Right renal pelvis (tissue), 4 donors: ENCODE measurements at places on chromosomes 5 and 9.

DNA sequence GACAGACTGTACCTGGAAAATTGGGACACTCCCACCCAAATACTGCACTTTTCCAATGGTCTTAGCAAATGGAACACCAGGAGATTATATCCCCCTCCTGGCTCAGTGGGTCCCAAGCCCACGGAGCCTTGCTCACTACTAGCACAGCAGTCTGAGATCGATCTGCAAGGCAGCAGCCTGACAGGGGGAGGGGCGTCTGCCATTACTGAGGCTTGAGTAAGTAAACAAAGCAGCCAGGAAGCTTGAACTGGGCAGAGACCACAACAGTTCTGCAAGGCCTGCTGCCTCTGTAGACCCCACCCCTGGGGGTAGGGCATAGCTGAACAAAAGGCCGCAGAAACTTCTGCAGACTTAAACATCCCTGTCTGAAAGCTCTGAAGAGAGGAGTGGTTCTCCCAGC, 260.0 kb upstream of the ST8SIA4 start:
- no peak for DNase-seq

- no peak for DNase-seq
Observed at GRCh38 chr9:2023042-2023441, 7.9 kb downstream of the SMARCA2 start.

DNA sequence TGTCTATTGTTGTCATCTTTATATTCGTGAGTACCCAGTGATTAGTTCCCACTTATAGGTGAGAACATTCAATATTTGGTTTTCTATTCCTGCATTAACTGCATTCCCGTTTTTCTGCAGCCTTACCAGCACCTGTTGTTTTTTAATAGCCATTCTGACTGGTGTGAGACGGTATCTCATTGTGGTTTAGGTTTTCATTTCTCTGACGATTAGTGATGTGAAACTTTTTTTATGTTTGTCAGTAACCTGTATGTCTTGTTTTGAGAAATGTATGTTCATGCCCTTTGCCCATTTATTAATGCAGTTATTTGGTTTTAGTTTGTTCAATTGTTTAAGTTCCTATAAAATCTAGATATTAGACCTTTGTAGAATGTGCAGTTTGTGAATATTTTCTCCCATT, 546.0 kb upstream of the RORB start:
- DNase-seq, result no peak

GRCh38 chr5:119332978-119333401, 22.8 kb upstream of the TNFAIP8 start:
- no peak for DNase-seq

GRCh38 chr5:78808380-78808779, 159.8 kb upstream of the LHFPL2 start:
- no peak for DNase-seq

DNA sequence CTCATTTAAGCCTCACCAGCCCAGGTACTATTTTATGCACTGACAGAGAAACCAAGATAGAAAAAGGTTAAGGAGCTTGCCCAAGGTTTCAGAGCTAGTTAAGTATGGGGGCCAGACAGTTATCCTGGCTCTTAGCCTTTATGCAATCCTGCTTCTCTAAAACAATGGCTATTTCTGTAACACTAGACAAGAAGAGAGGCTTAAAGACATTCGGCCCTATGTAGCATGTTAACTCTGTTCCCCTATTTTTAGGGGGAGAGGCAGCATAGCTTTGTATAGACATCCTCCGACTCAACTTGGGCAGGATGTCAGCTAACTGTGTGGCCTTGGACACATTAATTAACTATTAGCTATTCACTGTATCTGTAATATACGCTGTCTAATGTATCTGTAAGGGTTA, 54.6 kb downstream of the LHFPL2 start:
- DNase-seq, result no peak

DNA sequence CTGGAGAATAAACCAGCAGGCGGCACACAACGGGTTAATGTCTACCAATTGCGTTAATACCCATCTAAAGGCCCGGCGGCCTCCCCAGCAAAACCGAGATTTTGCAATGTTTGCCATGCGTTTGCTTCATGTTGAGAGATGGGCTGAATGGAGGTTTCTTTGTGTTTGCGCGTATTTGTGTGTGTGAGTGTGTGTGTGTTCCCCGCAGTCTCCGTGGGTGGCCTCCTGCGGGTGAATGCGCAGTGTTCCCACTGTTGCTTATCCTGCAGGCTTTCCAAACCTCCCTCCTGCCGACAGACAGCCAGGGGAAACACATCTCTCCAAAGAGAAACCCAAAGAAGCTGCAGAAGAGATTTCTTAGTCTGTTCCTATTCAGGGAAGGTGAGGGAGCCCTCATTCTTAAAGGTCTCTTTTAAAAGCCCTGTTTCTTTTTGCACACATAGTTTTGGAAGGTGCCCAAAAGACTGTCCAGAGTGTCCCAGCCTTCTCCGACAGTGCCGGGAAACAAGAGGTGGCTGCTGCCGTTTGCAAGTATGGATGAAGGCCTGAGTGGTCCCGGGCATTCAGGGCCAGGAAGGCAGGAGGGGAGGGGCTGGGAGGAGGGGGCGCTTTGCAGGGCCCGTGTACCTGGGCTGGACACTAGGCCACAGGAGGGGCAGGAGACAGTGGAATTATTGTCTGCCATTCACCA, 103.8 kb upstream of the ERCC6L2 start:
- no peak for DNase-seq

GRCh38 chr5:68518286-68518685, 302.7 kb downstream of the PIK3R1 start:
- DNase-seq, result no peak

GRCh38 chr9:80040457-80040856, 468.7 kb downstream of the TLE4 start:
- no peak for DNase-seq

- DNase-seq, result no peak
Observed at GRCh38 chr5:76859591-76860247, 9.9 kb downstream of the S100Z start.

DNA sequence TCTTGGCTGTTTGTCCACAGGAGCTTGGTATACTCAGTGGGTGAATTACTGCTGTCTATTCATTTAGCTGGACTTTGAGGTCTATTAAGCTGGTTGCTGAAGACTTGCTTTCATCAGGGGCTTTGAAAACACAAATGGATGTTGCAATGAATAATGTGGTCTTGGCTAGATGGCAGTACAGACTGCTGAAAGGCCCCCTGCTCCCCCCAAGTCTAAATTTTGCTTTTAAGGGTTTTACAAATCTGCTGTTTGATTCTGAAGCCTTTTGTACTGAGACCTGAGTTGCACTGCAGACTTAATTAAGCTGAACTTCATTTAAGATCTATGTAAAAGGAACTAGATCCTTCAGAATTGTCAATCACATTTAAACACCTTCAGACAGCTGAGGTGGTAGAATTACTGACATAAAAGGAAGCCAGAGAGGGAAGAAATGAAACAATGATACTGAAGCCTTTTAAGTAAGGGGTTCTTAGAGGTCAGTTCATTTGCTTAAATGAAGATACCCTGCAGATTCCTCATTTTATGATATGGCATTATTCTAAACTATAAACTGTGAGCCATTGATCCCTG, 37.3 kb downstream of the KCTD16 start:
- no peak for DNase-seq

DNA sequence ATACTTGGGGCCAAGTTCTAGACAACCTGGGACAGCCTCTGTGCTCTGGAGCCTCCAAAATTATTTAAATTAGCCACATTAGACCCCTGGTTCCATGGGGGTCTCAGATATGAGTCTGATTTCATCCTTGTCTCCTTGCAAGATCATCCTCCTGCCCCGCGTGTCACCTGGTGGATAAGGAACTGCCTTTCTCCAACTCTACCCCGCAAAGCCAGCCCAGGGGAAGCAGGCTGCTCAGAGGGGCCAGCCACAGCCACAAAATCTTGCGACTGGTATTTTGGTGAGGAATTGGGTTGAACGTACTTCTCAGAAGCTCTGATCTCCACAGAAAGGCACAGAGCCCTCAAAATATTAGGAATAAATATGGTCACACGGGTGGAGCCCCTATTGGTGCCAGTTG, 101.2 kb downstream of the AK8 start:
- no peak for DNase-seq

DNA sequence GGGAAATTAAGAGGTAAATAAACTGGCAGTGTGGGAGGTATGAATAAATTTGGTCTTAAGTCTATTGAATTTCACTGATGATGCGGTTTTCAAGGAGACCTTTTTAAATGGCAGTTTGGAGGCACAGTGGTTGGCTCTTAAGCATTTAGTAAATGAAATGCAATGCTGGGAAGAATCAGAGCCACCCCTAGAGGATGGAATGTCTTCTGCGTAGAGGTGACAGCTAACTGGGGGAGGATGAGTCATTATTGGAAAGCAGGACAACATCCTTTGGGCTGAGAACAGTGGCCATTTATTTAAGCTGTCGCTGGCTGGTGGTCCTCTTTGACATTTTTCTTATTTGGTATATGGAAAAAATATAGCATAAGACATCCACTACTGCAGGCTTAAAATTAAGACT, 163.2 kb downstream of the SH3GL2 start:
- no peak for DNase-seq

DNA sequence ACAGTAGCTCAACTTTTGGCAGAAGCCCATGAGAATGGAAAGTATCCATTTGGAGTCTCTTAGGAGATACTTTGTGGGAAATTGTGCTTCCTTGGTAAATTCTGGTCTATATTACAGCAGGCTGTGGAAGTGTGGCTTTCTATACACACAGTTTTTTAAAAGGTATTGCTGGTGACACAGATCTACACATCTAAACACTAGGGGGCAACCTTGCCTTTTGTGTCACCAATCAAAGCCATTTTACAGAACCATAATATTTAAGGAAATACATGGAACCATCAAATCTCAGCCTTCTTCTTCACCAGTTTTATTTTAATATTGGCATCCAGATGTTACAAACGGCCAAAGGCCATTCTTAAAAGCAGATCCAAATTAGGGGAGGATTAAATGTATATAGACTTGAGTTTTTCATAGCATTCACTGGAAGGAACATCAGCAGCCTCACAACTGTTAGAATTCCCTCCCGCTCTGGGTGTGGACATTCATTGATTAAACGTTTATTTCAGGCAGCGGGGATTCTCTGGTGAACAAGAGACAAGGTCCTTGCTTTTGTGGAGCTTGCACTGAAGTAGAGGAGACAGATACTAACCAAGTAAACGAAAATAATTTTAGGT, 132.4 kb upstream of the EPB41L4A start:
- DNase-seq, result peak; percentile 52

GRCh38 chr9:31364171-31364570, 1020.3 kb upstream of the ACO1 start:
- no peak for DNase-seq

DNA sequence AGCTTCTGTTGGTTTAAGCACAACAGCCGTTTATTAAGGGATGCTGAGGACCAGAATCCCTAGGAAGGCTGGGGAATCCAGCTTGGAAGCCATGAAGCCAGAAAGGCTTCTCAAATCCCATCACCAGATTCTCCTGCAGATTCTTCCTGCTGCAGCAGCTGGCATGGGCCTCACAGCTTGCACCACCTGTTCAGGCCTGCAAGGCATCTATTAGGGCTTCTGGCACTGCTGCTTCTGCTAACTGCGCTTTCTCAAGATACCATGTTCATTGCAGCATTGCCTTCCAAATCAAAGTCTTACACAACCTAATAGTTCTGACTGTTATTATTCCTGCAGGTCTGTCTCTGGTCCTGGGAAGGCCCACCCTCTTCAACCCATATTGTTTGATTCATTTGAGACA, 51.2 kb upstream of the ZNF366 start:
- DNase-seq, result no peak

DNA sequence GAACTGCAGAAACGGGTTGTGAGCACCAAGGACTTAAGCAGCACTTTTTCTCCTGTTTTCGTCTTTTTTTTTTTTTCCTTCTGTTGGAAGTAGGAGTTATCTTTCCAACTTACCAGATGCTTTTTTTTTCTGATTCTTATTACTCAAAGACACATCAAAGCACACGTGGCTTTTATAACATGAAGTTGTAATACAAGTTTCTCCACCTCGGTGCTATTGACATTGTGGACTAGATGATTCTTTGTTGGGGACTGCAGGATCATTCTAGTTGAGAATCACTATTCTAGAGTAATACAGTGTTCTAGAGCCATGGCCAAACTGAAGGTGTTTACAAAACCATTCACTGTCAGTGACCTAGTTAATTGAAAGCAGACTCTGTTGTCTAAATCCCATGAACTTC, 51.5 kb downstream of the MYO10 start:
- no peak for DNase-seq

DNA sequence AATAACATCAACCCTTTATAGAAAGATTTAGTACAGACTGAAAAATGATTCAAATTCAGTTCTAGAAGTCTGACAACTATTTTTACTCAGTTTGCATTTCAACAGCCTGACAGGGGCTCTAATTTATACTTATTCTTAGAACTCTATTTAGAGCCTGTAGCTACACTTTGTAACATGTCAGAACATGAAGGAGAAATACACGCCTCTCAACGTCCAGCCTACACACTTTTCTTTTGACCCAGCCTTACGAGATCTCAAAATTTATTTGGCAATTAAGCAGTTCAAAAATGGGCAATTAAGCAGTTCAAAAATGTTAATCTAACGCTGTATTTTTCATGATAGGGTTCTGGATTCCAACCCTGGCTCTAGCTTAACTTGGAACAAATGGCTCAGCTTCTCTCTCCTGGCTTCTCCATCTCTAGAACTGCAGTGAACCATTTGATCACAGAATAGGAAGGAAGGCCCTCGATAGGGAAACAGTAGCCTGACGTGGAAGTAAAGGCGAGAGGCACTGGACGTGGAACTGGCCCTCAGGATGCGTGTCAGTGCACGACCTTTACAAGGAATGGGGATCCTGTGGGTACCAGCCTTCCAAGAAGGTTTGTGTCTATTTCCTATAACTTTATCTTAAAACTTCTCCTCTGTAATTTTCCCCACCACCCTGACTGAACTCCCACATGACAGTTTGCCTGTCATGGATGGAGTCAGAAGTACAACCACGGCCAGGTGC, 66.4 kb downstream of the PRRT1B start:
- no peak for DNase-seq

- DNase-seq, result no peak
Observed at GRCh38 chr5:89338935-89339334, 456.0 kb upstream of the MEF2C start.

GRCh38 chr5:25405850-25406249, 761.1 kb upstream of the CDH10 start:
- no peak for DNase-seq

GRCh38 chr5:116002116-116002906, 30.0 kb upstream of the ARL14EPL start:
- DNase-seq, result no peak

- no peak for DNase-seq
Observed at GRCh38 chr9:135794057-135794335, 92.0 kb downstream of the KCNT1 start.
